ENCODE measurements at places on chromosomes 3 and 15.
A peak's percentile ranks its signal among the peaks of the same experiment; 100 is the strongest.

- DNase-seq = no peak
These were observed 61.0 kb downstream of the TPRA1 start for GRCh38 chr3:127529346-127530188.

GRCh38 chr3:37521429-37521828 lies 340.3 kb upstream of the CTDSPL start:
- no peak for DNase-seq

DNA sequence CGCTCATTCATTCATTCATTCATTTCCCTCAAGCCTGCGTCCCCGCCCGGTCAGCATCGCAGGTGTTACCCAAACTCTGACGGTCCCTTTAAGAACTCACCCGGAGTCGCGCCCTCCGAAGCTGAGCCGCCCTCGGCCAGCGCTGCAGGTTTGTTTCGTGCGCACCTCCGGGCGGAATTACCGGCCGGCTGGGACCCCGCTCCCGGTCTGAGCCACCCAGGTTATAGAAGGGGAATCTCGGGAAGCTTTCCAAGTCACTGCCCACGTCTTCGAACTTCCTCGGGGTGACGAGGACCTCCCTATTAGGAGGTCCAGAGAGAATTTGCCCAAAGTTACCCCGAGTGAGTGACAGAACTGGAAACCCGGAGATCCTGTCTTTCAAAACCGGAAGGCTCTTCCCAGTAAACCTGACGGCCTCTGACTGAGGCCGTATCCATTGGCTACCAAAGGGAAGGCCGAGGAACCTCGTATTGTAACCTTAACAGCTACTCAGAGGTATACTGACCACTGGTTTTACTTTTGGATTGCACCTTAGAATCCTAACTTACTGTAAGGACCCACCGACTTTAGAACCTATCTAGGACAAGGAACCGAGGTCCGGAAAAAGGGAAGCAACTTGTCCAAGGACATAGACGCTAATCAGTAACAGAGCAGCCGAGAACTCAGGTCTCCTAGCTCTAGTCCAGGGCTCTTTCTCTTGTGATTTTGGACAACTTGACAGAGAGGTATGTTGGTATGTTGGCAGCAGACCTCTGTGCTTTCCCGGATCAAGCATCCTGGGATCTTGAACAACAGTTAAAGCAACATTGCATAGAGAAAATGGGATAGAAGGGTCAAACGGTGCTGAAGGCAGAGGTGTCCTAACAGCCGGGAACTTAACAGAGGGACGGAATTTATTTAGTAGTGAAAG lies 788 bp upstream of the DLG1 start:
- DNase-seq = peak; percentile 46

GRCh38 chr15:42544853-42545629 lies 3.6 kb downstream of the LRRC57 start:
- no peak for DNase-seq

DNA sequence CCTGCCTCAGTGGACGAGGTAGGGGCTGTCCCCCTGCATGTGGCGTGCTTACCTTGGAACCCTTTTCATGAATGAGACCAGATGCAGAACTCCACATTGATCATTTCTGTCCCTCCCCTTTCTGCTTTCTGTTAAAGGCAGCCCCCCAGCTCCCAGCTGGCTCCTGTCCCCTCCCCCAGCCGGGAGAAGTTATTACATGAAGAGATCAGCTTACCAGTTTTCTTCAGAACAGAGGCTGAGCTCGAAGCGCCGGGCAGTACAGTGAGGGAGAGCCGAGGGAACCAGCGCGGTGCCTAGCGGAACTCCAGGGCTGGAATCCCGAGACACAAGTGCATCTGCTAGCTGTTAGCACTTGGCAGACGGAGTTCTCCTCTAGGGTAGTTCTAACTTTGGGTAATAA lies 263.3 kb upstream of the NR2E3 start:
- no peak for DNase-seq

DNA sequence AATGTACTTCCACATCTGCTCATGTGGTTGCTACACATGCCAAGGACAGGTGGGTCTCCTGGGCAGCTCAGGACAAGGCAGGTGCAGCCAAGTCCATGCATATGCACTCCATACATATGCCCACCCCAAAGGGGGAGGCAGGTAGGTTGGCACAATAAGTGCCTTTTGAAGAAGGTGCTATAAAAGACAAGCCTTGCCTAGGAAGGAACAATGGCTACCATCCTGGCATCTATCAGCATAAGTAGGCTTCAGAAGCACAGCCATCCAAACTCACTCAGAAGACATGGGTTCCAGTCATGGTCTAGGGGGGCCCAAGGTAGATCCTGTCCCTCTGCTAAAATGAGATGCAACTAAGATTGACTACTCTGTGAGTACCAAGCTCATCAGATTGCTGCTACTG lies 34.6 kb downstream of the NBEAL2 start:
- no peak for DNase-seq

Data from endothelial cell (in vitro differentiated cells).